Osteoblast (primary cell): ENCODE measurements at places on chromosomes 6 and 20. TPM values are rescaled to one million over a fixed set of nuclear protein-coding genes. Genes with fewer than 3 reads are reported as not detected.

The PRKN gene
- total RNA-seq, result 2.9 and 4.7 TPM in 2 replicates

DNA sequence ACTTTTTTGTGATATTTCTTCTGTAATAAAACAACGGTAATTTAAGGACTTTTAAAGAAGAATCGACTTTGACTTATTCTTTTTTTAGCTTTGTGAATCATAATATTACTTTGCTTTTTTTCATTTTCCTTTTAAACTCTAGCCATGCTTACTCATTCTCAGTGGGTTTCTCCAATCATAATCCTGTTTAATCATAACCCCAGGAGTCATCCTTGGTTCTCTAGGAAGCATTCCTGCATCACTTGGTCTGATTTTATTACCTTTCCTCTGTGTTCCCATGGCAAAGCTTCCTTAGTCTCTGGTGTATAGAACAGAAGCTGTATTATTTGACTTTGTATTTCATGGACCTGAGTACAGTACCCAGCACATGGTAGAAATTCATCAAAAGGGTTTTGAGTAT is 223.5 kb downstream of the CDKAL1 start:
- peak; percentile 87 for DNase-seq

The CRISP3 gene
- not detected in 2 replicates for total RNA-seq

DNA sequence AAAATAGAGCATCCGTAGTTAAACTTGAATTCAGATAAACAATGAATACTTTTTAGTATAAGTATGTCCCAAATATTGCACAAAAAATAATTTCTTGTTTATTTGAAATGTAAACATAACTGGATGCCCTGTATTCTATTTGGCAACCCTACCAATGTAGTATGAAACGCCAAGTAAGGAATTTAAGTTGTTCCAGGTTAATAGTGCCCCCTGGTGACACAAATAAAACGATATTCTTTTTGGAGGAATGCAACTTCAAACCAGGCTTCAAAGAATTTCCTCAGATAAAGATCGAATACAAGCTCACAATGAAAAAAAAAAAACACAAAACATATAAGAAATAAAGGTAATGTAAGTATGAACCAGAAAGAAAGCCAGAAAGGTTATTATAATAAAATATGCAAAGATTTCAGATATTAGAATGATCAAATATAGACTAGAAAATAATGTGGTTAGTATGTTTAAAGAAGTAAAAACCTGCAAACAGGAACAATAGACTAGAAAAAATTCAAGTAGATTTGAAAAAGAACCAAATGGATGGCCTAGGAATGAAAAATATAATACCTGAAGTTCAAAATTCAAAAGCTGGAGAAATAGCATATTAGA is 18.4 kb upstream of the AKAP7 start:
- peak; percentile 52 for DNase-seq

GRCh38 chr20:32271620-32272019 is 5.8 kb upstream of the KIF3B start:
- DNase-seq, result no peak

The C6orf58 gene
- total RNA-seq, result under 0.01 TPM in 1 of 2 replicates, not detected in the other

The PRRT1 gene
- total RNA-seq, result under 0.01 TPM in 1 of 2 replicates, not detected in the other
